Activated CD8-positive, alpha-beta memory T cell treated with anti-CD3 and anti-CD28 coated beads, Interleukin-2, amount 10 ng/mL, durations not matched to agents 7 days and 5 days (primary cell): ENCODE measurements at places on chromosomes 12 and 14. TPM values are rescaled to one million over a fixed set of nuclear protein-coding genes. Genes with fewer than 3 reads are reported as not detected.

GRCh38 chr14:65225299-65226159 lies 123.2 kb upstream of the MAX start:
- DNase-seq: no peak

- no peak for DNase-seq
These were observed 880.0 kb downstream of the SLC16A7 start for GRCh38 chr12:60475825-60476224.

- no peak for DNase-seq
These were observed 458.9 kb upstream of the LMO3 start for GRCh38 chr12:17064834-17065233.

DNA sequence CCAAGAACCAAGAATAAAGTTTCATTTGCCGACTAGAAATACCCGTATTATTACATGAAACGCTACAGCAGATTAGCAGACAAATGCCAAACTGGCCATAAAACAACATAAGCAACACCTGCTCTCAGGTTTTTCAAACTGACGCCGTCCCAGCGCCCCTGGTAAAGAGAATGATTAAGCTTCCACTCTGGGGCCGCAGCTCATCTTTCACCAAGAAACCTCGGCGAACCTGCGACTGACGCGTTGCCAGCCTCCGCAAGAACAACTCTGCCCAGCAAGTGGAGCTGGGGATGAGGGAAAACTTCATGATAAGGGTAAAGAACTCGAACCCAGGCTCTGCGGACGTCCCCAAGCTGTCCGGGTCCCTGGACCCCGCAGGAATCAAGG lies 530 bp downstream of the ARL1 start:
- DNase-seq: no peak

TMEM132C gene
- total RNA-seq: not detected

- DNase-seq: peak; percentile 62
These were observed 1.0 kb upstream of the NAP1L1 start for GRCh38 chr12:76085520-76085868.

KRT80 gene
- not detected for total RNA-seq

ESR2 gene
- 0.15 TPM for total RNA-seq
